ENCODE measurements at places on chromosomes 12 and 14.

- no peak for DNase-seq
Measured at GRCh38 chr14:59583755-59584154, 7.1 kb upstream of the CCDC175 start.

DNA sequence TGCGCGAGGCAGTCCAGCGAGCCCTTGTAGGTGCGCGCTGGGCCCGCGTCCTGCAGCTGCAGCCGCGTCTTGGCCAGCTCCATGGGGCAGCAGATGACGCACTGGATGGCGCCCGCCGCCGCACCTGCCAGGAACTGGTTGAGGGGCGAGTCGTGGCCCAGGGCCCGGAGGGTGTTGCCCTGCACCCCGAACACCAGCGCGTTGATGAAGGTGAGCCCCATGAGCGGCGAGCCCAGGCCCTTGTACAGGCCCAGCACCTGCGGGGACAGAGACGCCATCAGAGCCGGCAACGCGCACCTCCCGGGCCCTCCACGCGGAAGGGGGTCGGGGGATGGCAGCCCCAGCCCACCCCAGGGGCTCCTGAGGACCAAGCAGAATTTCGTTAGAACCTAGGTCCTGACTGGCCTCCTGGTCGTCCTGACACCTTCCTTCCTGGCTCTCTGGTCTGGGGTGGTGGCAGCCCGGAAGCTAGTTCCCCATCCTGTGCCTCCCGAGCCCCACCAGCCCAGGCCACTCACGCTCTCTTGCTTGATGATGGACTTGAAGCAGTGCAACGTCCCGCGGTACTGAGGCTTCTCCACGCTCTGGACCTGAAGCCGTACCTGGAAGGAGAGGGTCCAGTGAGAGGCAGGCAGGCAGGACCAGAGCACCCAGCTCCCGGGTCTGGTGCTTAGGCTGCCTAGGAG lies 13.3 kb downstream of the SLC25A29 start:
- DNase-seq: no peak

GRCh38 chr12:76539727-76540126 lies 19.8 kb downstream of the OSBPL8 start:
- DNase-seq: no peak

- no peak for DNase-seq
Measured at GRCh38 chr12:104903648-104904423, 54.3 kb downstream of the SLC41A2 start.

DNA sequence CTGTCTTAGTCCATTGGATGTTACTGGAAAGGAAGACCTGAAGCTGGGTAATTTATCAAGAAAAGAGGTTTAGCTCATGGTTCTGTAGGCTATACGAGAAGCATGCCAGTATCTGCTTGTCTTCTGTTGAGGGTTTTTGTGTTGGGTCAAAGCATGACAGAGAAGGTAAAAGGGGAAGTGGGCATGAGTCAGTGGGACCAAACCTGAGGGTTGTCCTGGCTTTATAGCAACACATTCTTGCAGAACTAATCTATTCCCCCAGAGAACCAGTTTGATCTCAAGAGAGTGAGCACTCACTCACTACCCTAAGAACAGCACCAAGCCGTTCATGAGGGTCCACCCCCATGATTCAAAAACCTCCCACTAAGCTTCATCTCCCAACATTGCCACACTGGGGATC lies 19.0 kb upstream of the KRAS start:
- DNase-seq: no peak

GRCh38 chr12:2110127-2110526 lies 57.3 kb downstream of the CACNA1C start:
- DNase-seq: no peak

DNA sequence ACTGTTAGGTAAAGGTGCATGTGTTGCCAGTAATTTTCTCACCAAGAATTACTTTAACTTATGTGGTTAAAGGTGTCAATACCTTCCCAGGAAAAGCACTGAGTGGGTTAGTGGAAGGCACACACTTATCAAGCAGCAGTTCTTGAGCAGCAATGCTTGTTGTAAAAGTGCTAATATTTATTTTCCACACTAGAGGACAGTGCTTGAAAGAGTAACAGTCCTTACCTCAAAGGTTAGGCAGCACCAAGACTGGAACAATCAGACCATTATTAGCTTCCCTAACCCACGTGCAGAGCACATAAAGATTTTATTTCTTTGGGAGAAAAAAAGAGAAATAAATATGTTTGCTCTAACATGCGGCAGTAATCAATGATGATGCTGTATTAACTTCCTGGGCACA lies 48.8 kb upstream of the KRR1 start:
- DNase-seq: no peak

- no peak for DNase-seq
Measured at GRCh38 chr12:77402716-77403115, 337.3 kb upstream of the E2F7 start.

- DNase-seq: no peak
Measured at GRCh38 chr12:125128439-125129178, 63.4 kb downstream of the AACS start.

- no peak for DNase-seq
Measured at GRCh38 chr12:58919231-58920101, 838 bp downstream of the LRIG3 start.

DNA sequence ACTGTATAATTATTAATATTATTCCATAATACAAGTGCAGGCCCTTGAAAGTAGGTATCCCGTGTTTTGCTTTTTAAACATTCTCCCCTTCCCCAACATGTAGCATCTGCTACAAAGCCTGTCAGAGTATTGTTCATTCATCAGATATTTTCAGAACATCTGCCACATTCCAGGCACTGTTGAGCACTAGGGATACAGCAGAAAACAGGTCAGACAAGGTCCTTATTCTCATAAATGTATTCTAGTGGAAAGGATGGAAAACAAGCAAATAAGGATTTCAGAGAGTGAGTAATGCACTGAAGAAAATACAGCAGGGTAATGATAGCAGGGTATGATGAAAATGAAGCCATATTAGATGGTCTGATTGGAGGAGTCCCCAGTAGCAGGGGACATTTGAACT lies 3.8 kb downstream of the ERP29 start:
- no peak for DNase-seq

GRCh38 chr12:2306735-2307134 lies 253.9 kb downstream of the CACNA1C start:
- DNase-seq: no peak

DNA sequence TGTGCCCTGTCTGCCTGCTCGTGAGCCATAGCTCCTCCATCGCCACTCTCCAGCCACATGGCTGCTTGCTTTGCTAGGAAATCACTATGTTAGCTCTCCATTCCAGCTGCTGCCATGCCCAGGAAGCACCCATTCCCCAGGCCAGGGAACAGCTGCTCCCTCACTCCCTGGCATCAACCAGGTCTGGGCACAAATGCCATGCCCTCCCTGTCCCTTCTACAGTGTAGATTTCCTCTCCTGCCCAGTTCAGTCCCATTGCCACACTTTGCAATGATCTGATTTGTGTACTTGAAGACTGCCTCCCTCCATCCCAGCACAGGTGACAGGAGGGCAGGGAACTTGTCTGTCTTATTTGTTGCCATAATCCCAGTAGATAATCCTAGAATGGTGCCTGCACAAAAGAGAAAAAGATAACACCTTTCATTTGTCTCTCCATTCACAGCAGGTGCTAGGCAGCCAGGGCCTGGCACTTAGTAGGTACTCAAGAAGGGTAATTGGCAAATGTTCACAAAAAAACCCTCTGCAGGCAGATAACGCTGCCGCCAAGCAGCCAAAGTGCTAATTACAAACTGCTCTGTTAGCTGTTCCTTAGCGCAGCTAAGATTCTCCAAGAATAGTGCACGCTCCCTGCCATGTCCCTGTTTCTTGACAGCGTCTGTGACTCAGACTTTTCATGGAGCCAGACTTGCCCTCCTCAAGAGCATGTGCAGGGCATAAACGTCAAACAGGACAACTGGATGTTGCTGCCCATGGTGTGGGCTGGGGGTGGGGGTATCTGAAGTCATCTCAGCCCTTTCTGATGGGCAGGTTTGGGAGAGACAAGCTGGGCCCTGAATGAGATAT lies 69.1 kb downstream of the ARL6IP4 start:
- DNase-seq: no peak

GRCh38 chr12:123388951-123389559 lies 5.1 kb downstream of the KMT5A start:
- no peak for DNase-seq

- DNase-seq: no peak
Measured at GRCh38 chr14:101220921-101221510, 317.5 kb upstream of the RTL1 start.

DNA sequence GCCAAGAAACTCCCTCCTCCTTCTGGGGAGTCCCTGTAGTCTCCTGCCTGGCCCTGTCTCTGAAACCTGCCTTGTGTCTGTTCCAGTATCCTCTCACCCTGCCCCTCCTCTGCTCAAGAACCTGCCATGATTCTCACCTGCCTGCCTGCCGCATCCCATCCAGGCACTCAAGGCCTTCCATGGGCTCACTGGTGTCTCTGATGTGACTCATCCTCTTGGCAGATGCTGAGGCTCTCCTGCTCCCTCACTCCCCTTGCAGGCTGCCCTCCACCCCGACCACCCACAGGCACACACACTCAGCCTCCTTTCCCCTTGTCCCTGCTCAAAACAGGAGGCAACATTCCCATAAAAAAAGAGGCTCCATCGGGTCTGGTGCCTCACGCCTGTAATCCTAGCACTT lies 5.8 kb upstream of the BEGAIN start:
- no peak for DNase-seq

DNA sequence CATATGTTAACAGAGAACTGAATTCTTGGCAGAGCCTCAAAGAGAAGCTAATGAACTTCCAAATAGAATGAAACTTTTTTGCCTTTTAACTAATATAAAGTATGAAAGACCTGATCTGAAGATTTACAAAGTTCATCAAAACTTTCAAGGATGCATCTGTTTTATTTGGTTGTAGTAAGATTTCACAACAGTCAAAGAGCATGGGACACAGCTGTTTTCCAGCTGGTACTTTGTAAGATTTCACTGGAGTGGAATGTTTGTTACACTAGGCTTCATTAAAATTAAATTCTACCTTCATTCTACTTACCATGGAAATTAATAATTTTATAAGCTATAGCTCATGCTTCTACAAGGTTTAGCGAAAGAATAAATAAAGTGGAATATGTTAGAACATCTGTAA lies 351.2 kb downstream of the SLC6A15 start:
- DNase-seq: no peak

- no peak for DNase-seq
Measured at GRCh38 chr12:32604565-32604964, 74.5 kb upstream of the DNM1L start.

- DNase-seq: no peak
Measured at GRCh38 chr12:30599608-30600007, 96.1 kb downstream of the IPO8 start.

DNA sequence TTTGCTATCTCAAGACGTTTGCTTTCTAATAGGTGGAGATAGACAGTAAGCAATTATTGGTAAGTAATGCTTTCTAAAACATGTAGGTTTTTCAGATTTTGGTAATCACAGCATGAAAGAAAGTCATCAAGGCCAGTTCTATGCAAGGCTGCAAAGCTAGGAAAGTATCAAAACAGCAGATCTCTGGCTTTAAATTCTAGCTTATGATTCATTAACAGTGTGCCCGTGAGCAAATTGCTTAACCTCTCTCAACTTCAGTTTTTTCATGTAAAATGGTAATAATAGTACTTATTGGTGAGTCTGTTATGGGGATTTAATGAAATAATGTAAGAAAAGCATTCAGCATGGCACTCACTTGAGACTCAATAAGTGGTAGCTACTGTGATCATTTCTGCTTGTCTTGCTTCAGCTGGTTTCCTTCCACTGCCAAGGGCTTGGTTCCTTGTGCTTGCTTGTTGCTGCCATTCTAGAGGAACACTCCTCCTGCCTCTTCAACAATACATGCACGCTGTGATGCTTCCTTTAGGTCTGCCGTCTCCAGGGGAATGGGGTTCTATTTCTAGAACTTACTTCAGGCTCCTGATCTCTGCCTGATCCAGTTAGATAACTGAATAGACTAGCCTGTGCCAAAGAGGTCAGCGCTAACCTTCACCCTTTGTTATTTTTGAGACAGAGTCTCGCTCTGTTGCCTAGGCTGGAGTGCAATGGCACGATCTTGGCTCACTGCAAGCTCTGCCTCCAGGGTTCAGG lies 88.4 kb downstream of the CAND1 start:
- no peak for DNase-seq

DNA sequence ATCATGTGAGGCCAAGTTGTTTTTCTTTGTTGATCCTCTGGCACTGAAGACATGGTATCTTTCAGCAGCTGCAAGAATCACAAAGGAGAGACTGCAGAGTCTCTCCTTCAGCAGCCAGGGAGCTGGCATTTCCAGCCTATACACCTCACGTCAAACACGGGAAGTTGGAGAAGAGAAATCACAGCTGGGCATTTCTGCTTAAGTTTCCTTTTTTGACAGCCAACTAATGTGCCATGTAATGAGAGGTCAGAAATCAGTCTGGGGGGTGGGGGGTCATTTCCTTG lies 28.3 kb downstream of the PHLDA1 start:
- no peak for DNase-seq

DNA sequence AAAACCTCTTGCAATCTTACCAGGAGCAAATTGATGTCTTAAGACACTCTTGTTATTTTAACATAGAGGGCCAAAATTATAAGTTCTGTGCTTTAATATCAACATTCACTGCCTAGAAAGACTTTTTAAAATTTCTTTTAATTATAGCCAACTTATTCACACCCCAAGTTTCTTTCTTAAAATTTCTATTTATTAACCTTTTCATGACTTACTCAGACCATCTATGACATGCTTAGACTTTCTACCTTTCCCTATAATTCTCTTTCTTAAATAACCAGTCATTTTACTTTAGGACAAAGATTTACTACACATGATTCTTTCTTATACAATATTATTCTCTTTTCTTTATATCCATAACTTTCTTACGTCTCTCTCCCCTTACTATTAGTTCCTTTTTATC lies 220.4 kb downstream of the NUBPL start:
- DNase-seq: no peak

DNA sequence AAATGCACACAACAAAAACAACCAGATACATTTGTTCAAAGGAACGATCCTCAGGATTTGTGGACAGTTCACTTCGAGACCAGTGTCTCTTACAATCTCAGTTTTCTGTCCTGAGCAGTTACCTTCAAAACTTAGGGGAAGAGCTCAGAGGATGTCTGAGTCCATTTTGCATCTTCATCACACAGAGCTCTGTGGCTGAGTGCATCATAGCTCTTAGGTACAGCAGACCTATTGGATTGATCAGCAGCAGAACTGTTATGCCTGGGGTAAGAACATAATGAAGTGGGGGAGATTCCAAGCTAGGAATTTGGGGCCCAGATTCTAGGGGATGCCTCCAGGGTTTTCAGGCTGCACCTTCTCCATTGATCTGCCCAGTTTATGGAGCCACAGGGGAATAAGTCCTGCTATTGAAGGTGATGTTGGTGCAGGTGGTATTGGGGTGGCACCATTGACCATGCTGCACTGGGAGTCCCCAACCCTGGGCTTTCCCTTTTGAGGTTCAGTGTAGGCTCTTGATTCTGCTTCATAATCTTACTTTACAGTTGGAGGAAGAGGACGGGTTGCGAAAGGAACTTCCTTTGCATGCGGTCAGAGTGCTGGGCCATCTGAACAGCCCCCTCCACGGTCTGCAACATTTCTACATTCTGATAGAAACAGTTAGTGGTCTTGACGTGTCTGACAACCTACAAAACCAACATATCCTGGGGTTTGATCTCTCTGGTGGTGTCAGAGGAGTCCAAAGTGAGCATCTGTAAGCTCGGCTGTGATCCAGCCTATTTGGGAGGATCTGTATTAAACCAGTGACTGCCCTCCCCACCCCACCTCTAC lies 112.8 kb downstream of the CHST11 start:
- DNase-seq: peak; percentile 12

Measured in stimulated activated CD8-positive, alpha-beta memory T cell treated with anti-CD3 and anti-CD28 coated beads, Interleukin-2, amount 100 ng/mL, for 1 hour (primary cell).